ENCODE measurements at places on chromosomes 1 and 21. TPM values are rescaled to one million over a fixed set of nuclear protein-coding genes. Genes with fewer than 3 reads are reported as not detected.

The FCRL6 gene
- total RNA-seq: 0.27 TPM

The CYP4X1 gene
- total RNA-seq: not detected

The IPP gene
- total RNA-seq: 6.7 TPM

The DCDC2B gene
- not detected for total RNA-seq

The PMVK gene
- 19.0 TPM for total RNA-seq

The HJV gene
- not detected for total RNA-seq

The PRR9 gene
- not detected for total RNA-seq

The OR10J4 gene
- not detected for total RNA-seq

All from T-helper 17 cell (primary cell).